ENCODE measurements at places on chromosomes 12 and 14. TPM values are rescaled to one million over a fixed set of nuclear protein-coding genes. Genes with fewer than 3 reads are reported as not detected.

Gene DHRS4L2
- total RNA-seq, result 11.1 TPM

Gene NTS
- not detected for total RNA-seq

Gene ESR2
- 0.73 TPM for total RNA-seq

Gene ACOT2
- total RNA-seq, result 10.0 TPM

Gene SLC2A14
- total RNA-seq, result 4.3 TPM

Gene GZMH
- total RNA-seq, result 0.28 TPM

Gene ABCC9
- 14.3 TPM for total RNA-seq

Gene RPGRIP1
- total RNA-seq, result 0.21 TPM

Gene PLCZ1
- not detected for total RNA-seq

Gene SOX5
- total RNA-seq, result 0.47 TPM

Gene UNC119B
- total RNA-seq, result 11.8 TPM

Gene METTL25
- 9.5 TPM for total RNA-seq

Gene PLA2G1B
- 5,234 TPM for total RNA-seq

Gene CLEC12A
- total RNA-seq, result 0.63 TPM

DNA sequence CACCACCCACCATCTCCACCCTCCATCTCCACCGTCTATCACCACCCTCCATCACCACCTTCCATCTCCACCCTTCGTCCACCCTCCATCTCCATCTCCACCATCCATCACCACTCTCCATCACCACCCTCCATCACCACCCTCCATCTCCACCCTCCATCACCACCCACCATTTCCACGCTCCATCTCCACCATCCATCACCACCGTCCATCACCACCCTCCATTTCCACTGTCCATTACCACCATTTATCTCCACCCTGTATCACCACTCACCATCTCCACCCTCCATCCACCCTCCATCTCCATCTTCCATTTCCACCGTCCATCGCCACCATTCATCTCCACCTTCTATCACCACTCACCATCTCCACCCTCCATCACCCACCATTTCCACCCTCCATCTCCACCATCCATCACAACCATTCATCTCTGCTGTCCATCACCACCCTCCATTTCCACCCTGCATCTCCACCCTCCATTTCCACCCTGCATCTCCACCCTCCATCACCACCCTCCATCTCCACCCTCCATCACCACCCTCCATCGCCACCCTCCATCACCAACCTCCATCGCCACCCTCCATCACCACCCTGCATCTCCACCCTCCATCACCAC, 6.1 kb upstream of the CEP170B start:
- no peak for DNase-seq

- DNase-seq, result no peak
These were observed 108.5 kb downstream of the NRXN3 start for GRCh38 chr14:78278464-78279250.

DNA sequence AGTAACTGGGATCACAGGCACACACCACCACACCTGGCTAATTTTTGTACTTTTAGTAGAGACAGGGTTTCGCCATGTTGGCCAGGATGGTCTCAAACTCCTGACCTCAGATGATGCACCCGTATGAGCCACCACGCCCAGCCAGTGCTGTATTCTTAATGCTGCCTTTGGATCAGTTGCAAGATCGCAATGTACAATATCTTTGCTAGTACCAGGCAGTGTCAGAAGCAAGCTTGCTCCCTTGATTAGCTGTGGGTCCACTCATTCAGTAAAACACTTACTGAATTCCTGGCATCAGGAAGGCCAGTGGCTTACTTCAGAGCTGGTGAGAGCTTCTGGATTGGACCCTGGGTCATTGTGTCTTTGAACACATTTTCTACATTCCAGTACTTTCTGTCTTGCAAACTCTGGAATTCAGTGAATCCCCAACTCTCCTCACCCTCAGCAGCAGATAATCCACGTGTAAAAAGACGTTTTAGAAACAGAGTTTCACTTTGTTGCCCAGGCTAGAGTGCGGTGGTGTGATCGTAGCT, 1183.7 kb downstream of the AACS start:
- no peak for DNase-seq

DNA sequence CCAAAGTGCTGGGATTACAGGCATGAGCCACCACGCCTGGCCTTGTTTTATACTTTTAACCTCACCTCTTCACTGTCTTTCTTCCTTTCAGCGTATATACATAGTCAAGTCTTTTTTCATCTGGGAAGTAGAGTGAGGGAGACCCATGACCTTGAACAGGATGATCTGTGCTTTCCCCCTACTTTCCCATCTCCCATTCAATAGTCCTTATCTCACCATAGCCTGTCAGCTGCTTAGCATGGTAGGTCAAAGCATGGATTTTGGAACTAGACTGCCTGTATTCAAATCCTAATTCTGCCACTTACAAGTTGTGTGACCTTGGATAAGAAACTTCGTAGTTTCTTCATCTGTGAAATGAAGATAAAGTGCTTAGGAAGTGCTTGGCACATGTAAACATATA, 96.4 kb upstream of the MON2 start:
- DNase-seq, result no peak

DNA sequence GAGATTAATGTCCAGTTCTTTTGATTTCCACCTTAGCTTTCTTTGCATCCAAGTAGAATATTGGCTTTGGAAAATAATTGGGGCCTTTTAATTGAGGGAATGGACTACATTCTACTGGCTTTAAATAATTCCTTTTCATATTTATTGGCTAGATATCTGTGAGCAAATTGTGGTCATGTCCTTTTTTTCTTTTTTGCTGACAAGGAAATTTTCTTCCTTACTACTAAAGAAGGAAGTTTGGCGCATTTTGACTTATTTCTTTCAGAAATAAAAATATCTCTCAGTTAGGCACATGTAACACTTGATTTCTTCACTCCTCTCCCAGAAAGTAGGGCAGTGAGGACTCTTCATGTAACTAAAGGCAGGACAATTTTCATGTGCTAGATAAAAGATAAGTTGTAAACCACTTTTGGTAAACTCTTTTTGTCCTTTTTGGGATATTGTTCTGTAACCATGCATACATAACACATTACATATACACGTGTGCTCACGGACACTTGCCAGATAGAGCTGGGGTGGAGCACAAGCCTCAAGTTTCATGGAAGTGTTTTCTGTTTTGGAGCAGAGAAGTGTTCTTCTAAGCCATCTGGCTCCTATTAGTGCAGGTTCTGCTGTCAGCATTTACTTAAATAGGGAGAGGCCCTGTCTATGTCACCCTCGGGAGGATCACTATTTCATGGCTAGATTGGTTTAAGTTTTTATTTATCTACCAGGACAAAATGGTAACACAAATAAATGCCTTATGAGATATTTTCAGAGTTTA, 85.1 kb upstream of the LRIG3 start:
- no peak for DNase-seq

DNA sequence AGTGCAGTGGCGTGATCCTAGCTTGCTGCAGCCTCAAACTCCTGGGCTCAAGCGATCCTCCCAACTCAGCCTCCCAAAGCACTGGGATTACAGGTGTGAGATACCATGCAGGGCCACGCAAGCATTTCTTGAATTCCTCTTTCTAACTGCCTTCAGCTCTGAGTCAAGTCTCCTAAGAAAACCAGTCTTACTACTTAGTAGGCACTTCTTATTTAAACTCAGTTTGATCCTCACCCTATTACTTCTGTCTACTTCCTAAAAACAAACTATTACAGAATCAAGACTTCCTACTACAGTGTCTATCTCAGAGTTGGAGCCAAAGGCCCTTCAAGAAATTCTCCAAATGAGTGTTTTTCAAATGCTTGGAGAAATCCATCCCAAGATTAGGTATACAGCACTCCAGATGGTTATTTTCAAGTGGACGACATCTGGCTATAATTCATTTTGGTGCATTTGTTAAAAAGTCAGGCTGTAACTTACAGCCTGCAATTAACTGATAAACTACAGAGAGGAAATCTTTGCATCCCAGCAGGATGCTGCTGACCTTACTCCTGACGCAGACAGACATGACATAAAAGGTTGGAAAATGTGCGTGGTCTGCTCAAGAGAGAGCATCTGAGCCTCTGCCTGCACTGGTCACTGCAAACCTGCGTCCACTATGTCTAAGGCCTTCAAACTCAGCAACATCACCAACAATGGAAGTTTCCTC, 34.7 kb downstream of the SSH1 start:
- DNase-seq, result no peak

- DNase-seq, result no peak
These were observed 316.4 kb downstream of the NOVA1 start for GRCh38 chr14:26281280-26281998.

- no peak for DNase-seq
These were observed 51.2 kb upstream of the CERS5 start for GRCh38 chr12:50218386-50218785.

- DNase-seq, result no peak
These were observed 380.1 kb downstream of the NOVA1 start for GRCh38 chr14:26217778-26218177.

DNA sequence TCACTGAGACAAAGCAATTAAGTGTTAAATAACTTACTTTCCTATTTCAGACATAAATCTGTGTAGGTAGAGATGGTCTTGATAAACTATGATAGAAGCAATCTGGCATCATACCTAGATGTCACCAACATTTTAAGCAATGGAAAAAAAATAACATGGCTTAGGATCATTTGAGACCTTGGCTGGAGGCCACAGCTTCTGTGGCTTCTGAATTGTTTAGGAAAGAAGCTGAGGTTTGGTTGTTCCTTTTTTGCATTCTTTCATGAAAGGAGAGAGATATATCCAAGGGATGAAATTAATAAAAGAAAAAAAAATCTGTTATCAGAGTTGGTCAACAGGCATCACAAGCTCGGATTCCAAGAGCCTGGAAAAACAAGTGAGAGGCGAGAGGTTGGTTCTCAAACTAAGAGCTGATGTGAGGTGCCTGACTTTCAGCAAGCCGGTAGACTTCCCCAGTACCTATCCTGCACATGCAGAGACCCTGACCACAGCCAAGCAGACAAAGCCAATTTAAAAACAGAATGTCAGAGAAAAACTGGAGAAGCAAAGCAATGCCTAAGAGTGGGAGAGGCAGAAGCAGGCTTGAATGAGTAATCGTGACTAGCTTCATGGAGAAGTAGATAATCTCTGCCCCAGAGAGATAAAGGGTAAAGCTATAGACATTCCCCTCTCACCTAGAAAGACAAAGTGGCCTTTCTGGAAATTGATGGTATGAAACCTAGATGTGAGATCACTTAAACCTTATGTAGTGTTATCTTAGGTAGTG, 43.4 kb upstream of the ST8SIA1 start:
- no peak for DNase-seq

DNA sequence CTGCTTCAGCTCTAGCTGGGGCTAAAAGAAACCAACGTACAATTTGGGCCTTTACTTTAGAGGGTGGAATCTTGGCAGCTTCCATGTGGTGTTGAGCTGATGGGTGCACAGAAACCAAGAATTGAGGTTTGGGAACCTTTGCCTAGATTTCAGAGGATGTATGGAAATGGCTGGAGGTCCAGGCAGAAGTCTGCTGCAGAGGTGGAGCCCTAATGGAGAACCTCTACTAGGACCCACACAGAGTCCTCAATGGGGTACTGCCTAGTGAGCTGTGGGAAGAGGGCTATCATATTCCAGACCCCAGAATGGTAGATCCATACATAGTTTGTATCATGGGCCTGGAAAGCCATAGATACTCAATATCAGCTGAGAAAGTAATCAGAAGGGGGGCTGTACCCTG, 500.4 kb upstream of the ATP2B1 start:
- DNase-seq, result no peak

DNA sequence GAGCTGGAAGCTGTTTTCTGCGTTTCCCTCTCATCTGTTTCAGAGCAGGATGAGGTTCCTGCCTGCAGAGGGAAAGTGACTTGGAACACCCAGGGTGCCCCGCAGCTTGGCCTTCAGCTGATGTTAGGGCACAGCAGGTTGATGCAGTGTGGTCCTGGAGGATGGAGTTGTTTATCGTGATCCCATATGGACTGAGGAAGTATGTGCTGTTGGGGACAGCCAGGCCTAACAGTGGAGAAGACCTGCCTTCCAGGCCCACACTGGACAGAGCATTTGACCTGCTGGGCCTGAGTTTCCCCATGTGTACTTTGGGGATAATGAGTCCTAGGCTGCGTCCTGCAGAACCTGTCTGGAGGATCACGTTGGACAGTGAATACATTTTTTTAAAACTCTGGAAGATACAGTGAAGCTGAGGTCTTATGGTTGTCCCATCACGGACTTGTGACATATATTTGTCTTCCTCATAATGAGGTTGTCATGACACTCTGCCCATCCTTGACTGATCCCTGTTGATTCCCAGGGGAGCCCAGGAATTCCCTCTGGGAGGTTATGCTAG, 12.8 kb downstream of the SERPINA1 start:
- no peak for DNase-seq

- DNase-seq, result no peak
These were observed 198.9 kb downstream of the ZFP36L1 start for GRCh38 chr14:68593806-68594536.

- no peak for DNase-seq
These were observed 66.0 kb upstream of the YARS2 start for GRCh38 chr12:32821710-32822109.

- DNase-seq, result no peak
These were observed 312.2 kb upstream of the DIO3 start for GRCh38 chr14:101248840-101249675.

DNA sequence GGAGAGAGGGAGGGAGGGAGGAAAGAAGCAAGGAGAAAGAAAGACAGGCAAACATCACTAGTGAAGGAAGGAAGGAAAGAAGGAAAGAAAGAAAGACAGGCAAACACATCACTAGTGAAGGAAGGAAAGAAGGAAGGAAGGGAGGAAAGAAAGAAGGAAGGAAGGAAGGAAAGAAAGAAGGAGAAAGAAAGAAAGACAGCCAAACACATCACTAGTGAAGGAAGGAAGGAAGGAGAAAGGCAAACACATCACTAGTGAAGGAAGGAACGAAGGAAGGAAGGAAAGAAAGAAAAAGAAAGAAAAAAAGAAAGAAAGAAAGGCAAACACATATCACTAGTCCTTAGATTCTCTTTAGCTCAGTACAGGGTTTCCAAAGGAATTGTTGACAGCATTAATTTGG, 5.3 kb downstream of the FZD10 start:
- DNase-seq, result no peak

DNA sequence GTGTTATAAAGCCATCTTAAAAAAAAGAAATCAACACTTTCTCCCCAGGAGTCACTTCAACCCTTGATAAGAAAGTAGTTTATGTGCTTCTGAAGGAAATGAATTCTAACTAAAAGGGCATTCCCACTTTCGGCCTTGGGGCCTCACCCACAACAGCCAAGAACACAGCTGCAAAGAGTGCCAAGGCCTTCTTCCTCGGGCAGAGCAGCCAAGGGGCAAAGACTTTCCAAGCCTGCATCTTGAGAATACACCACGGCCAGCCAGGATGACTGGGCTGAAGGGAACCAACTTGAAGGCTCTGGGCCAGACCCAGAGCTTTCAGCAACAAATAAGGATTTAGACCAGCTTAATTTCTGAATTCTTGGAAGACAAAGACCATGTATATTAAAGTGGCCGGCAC, 60.4 kb upstream of the FOXN3 start:
- peak; percentile 64 for DNase-seq

Data from pancreas (tissue), 10 donors.